H1 (cell line): ENCODE measurements at places on chromosomes 7 and 10. TPM values are rescaled to one million over a fixed set of nuclear protein-coding genes. Genes with fewer than 3 reads are reported as not detected.

DNA sequence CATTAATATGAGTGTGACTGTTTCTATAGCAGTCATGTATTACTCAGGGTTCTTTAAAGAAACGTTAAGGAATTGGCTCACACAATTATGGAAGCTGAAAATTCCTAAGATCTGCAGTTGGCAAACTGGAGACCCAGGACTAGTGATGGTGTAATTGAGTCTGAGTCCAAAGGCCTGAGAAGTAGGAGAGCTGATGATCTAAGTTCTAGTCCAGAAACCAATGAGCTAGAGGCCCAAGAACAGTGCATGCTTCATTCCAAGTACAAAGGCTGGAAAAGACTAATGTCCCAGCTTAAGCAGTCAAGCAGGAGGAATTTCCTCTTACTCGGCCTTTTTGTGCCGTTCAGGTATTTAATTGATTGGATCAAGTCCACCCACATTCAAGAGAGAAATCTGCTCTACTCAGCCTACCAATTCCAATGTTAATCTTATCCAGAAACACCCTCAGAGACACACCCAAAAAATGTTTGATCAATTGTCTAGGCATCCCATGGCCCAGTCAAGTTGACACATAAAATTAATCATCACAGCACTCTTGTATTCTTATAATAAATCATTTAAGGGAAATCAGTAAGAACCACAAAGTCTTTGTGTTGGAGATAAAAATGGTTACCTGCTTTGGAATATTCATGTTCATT, 312.1 kb downstream of the PRKG1 start:
- no peak for DNase-seq

GRCh38 chr10:68735119-68735518, 14.1 kb downstream of the CCAR1 start:
- DNase-seq: no peak

The LGI1 gene
- polyA plus RNA-seq: 0.15 and 0.28 TPM in 2 replicates

The MOGAT3 gene
- 0.21 and 0.58 TPM in 2 replicates for polyA plus RNA-seq

GRCh38 chr7:119482209-119482608, 790.8 kb upstream of the KCND2 start:
- DNase-seq: peak; percentile 57

GRCh38 chr10:89515031-89515841, 20.2 kb downstream of the SLC16A12 start:
- DNase-seq: no peak
